ENCODE measurements at places on chromosomes 16 and 17. TPM values are rescaled to one million over a fixed set of nuclear protein-coding genes. Genes with fewer than 3 reads are reported as not detected.
A peak's percentile ranks its signal among the peaks of the same experiment; 100 is the strongest.

PLXDC1 gene
- 5.6 TPM for total RNA-seq

DNA sequence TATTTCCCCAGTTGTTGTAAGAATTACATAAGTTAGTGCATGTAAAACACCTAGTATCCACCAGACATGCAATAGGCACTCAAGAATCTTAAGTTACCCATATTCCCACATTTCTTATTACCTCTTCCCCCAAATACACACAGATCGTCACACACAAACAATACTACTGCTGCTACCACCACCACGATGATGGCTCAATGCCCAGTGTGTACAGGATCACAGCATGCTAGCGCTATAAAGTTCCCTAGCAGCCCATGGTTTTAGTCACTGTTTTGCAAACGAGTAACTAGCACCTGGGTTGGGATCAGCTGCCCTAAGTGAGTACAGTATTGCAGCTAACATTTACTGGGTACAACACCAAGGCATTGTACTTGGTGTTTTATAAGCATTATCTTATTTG lies 411.7 kb downstream of the UTP18 start:
- H3K36me3 ChIP-seq, result no peaks in the 10 kb centered on the region
- H3K4me3 ChIP-seq, result no peak overlapping the region
- peaks cover 10% of the 10 kb centered on the region for H3K27me3 ChIP-seq

DNA sequence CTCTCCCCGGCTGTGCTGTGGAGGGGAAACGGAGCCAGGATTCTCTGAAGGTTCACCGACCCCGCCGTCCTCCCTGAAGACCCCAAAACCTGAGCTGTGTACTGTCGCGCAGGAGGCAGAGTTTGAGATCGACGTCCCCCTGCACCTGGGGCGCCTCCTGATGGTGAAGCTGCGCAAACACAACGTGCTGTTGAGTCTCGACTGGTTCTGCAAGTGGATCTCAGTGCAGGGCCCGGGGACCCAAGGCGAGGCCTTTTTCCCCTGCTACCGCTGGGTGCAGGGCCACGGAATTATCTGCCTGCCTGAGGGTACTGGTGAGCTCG lies 62.6 kb upstream of the TEKT1 start:
- H3K4me1 ChIP-seq, result no peaks in the 10 kb centered on the region
- DNase-seq, result peak; percentile 25
- H3K27ac ChIP-seq, result no peak overlapping the region
- peaks cover 58% of the 10 kb centered on the region for H3K27me3 ChIP-seq
- H3K4me3 ChIP-seq, result no peak overlapping the region
- H3K36me3 ChIP-seq, result peaks cover 3% of the 10 kb centered on the region

- no peaks in the 10 kb centered on the region for H3K27me3 ChIP-seq
- no peak overlapping the region for H3K4me3 ChIP-seq
- no peak for DNase-seq
- peak overlapping the region; percentile 91 for H3K27ac ChIP-seq
- H3K36me3 ChIP-seq, result peaks cover 2% of the 10 kb centered on the region
- H3K4me1 ChIP-seq, result peaks cover 58% of the 10 kb centered on the region
Measured at GRCh38 chr16:84111525-84111924, 5.2 kb downstream of the MBTPS1 start.

GRCh38 chr16:7605812-7606211 lies 273.2 kb downstream of the RBFOX1 start:
- no peaks in the 10 kb centered on the region for H3K4me1 ChIP-seq
- DNase-seq, result no peak
- no peaks in the 10 kb centered on the region for H3K27me3 ChIP-seq
- no peaks in the 10 kb centered on the region for H3K36me3 ChIP-seq
- no peak overlapping the region for H3K27ac ChIP-seq

KRT40 gene
- not detected for total RNA-seq

SRCIN1 gene
- total RNA-seq, result 0.72 TPM

DNA sequence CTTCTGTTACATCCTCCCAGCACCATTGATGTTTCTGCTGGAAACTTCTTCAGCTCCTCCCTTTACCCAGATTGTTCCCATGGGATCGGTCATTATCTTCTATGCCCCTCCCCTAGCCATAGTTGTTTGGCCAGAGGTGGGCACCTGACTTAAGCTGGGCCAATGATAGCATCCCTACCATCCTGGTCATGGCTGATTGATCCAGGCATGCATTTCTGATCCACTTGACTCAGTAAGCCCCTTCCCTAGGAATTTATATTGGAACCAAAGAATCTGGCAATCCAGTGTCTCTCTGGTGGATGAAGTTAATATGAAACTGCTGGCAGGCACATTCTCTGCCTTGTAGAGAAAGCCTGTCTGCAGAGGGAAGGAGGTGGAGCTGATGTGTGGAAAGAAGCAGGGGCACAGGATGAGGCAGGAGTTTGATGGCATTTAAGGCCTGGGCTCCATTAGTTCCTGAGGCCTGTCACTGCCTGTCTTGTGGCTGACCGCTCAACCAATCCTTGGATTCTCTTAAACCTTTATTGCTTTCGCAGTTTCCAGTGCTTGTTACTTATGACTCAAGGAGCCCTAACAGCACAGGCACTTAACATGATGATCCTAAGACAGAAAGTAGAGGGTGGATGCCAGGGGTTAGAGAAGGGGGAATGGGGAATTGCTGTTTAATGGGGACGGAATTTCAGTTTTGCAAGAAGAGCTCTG lies 152.4 kb downstream of the ABCC12 start:
- H3K27ac ChIP-seq, result no peak overlapping the region
- H3K27me3 ChIP-seq, result no peaks in the 10 kb centered on the region
- H3K4me1 ChIP-seq, result no peaks in the 10 kb centered on the region
- no peak overlapping the region for H3K4me3 ChIP-seq
- no peaks in the 10 kb centered on the region for H3K36me3 ChIP-seq
- no peak for DNase-seq

DHX40 gene
- 37.5 TPM for total RNA-seq

DNA sequence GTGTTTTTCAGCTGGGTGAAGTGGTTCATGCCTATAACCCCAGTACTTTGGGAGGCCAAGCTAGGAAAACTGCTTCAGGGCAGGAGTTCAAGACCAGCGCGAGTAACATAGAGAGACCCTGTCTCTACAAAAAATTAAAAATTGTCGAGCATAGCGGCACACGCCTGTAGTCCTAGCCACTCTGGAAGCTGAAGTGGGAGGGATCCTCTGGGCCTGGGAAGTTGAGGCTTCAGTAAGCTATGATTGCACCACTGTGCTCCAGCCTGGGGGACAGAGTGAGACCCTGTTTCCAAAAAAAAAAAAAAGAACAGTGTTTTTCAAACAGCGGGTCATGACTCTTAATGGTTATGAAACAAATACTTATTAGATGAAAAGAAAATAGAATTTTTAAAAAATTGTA lies 2.3 kb upstream of the CYTH1 start:
- H3K27me3 ChIP-seq, result no peaks in the 10 kb centered on the region
- no peak for DNase-seq
- peaks cover 12% of the 10 kb centered on the region for H3K36me3 ChIP-seq
- H3K4me3 ChIP-seq, result peak overlapping the region; percentile 89

QPRT gene
- 4.5 TPM for total RNA-seq

DNA sequence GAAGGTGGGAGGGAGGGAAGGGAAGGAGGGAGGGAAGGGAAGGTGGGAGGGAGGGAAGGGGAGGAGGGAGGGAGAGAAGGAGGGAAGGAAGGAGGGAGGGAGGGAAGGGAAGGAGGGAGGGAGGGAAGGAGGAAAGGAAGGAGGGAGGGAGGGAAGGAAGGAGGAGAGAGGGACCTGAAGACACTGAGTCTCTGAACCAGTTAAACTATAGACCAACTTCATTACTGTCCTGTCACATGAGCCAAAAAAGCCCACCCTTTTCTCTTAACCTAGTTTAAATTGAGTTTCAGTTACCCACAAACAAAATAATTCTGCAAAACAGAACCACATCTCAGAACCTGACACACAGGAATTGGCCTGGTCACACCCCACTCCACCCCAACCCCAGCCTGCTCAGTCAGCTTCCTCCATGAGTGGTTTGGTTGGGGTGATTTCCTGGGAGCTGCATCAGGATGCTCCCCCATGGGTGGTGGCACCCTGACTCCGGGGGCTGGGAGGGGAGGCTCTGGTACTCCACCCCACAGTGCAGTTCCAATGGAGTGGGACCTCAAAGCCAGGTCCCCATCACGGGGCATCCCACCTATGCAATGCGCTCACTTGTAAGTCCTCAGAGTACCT lies 4.7 kb upstream of the PRR29 start:
- peaks cover 38% of the 10 kb centered on the region for H3K4me1 ChIP-seq
- no peak overlapping the region for H3K4me3 ChIP-seq
- no peaks in the 10 kb centered on the region for H3K36me3 ChIP-seq
- peaks cover 6% of the 10 kb centered on the region for H3K27me3 ChIP-seq

ABCA8 gene
- total RNA-seq, result not detected

DNA sequence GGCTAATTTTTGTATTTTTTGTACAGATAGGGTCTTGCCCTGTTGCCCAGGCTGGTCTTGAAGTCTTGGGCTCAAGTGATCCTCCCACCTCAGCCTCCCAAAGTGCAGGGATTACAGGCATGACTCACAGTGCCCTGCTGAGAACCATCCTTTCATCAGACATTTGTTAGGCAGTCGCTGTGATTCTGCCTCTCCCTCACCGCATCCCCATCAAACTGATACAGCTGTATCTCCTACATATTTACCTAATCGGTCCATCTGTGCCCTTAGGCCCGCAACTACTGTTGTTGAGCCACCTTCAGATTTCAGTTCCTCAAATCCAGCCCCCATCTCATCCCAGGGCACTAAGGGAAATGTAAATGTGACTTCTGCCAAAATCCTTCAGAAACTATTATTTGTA lies 2.0 kb upstream of the SLC43A2 start:
- DNase-seq, result no peak
- no peak overlapping the region for H3K27ac ChIP-seq
- peaks cover 2% of the 10 kb centered on the region for H3K36me3 ChIP-seq

DNA sequence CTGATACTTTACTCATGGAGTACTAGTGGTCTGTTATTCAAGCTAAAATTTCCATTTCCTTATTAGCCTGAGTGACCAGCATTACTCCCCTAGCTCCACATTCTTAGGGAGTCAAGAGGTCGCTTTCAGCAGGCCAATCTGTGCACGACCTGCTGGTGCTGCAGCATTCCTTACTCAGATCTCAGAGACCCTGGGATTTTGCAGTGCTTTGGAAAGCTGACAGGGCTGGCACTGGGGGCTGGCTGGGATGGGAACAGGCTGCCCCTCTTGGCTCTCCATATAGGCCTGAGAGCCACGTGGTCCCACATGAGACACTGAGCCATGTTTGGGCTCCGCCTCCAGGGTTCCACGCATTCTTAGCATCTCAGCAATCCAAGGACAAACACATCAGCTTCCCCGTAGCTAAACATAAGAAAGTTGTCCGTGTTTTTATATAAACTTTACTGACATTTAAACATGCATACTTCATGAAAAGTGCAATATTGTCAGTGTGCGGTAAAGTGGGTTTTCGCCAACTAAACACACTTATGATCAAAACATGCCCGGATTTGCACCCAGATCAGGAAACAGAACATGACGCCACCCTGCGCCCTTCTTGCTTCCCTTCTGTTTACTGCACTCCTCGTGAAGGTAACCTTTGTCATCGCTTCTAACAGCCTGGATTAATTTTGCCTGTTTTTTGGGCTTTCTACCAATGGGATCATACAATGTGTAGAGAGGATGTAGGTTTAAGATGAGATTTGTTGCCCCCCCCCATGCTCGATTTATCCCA lies 254.5 kb upstream of the CACNG5 start:
- DNase-seq, result no peak
- H3K36me3 ChIP-seq, result peaks cover 12% of the 10 kb centered on the region
- H3K4me3 ChIP-seq, result no peak overlapping the region
- H3K4me1 ChIP-seq, result peaks cover 21% of the 10 kb centered on the region

- no peak for DNase-seq
- no peaks in the 10 kb centered on the region for H3K36me3 ChIP-seq
- no peak overlapping the region for H3K27ac ChIP-seq
- peaks cover 71% of the 10 kb centered on the region for H3K4me1 ChIP-seq
- H3K4me3 ChIP-seq, result peak overlapping the region; percentile 6
Measured at GRCh38 chr17:50905460-50905803, 39.3 kb upstream of the TOB1 start.

DNA sequence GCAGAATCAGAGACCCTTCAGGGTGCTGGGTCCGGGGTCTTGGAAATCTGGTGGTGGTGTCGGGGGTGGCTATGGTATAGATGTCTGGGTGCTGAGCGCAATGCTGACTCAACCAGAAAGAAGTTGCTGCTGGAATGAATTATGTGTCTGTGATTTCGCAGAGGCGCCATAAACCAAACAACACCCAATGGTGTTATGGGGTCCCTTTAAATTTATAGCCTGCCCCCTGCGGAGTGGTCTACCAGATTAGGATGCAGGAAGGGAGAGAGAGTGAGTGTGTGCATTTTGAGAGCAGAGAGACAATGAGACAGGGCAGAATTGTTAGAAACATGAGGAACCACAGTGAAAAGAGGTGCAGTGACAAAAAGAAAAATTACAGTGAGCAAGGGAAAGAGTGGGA lies 100.7 kb upstream of the CDH11 start:
- H3K36me3 ChIP-seq, result no peaks in the 10 kb centered on the region
- no peaks in the 10 kb centered on the region for H3K4me1 ChIP-seq
- DNase-seq, result no peak
- no peaks in the 10 kb centered on the region for H3K27me3 ChIP-seq
- H3K4me3 ChIP-seq, result no peak overlapping the region

GRCh38 chr17:55421179-55421934 lies at the start of gene MMD:
TSS of gene MMD (minus strand) at chr17:55421835. CDS start at chr17:55421695, 140 bp downstream.
- peaks cover 33% of the 10 kb centered on the region for H3K27me3 ChIP-seq
- H3K4me1 ChIP-seq, result peaks cover 50% of the 10 kb centered on the region
- peaks cover 9% of the 10 kb centered on the region for H3K36me3 ChIP-seq
- peak within 1 kb of the TSS; percentile 96 for H3K27ac ChIP-seq
- DNase-seq, result no peak

DNA sequence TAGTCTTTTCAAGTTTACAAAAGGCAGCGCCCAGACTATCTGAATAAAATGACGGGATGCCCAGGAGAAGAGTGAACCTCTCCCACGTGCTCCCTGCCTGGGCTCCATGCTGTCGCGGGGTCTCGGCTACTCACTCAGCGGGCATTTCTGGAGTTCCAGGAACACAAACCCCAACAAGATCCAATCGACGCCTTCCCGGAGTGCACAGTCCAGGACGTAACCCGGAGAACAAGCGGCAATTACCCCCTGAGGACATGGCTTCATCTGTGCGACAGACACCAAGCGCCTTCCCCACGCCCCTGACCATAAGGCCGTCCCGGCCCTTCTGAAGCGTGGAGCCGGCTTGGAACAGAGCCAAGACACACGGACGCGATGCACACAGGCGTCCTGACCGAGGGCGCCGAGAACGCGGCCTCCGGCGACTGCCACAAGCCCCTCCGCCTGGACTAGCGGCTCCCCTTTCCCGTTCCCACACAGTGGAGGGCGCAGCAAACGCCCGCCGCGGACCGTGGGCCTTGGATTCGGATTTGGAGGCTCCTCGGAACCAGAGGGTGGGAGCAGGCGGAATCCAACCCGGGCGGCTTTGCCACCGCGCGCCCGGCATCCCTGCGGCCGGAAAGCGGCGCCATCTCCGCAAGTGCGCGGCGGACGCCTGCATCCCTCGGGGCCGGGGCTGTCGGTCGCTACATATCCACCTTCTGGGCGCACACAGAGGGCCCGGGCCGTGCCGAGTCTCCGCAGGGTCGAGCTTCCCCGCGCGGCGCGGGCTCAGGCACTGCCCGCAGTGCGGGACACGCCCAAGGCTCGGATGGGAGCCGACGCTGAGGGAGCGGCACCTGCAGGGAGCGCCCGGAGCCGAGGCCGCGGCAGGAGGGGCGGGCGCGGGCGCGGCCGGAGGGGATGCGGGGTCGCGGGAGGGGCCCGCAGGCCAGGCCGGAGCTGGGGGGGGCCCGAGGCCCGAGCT lies 725 bp downstream of the ABCA3 start:
- peak overlapping the region; percentile 85 for H3K4me3 ChIP-seq
- DNase-seq, result peak; percentile 60

Measured in activated T-cell treated with anti-CD3 and anti-CD28 coated beads, Interleukin-2, amount 50 U/mL, for 72 hours (primary cell).